Kidney (tissue), 22 donors: ENCODE measurements at places on chromosomes 3 and 15. TPM values are rescaled to one million over a fixed set of nuclear protein-coding genes. Genes with fewer than 3 reads are reported as not detected.
A peak's percentile ranks its signal among the peaks of the same experiment; 100 is the strongest.

Gene MAPK6
- total RNA-seq, result 22.9 TPM

Gene NAALADL2
- 20.2 TPM for total RNA-seq

Gene TMCO5A
- total RNA-seq, result not detected

Gene KNG1
- total RNA-seq, result 8.7 TPM

- no peaks in the 10 kb centered on the region for H3K36me3 ChIP-seq
- no peaks in the 10 kb centered on the region for H3K27me3 ChIP-seq
- H3K27ac ChIP-seq, result no peak overlapping the region
- H3K4me1 ChIP-seq, result no peaks in the 10 kb centered on the region
- H3K4me3 ChIP-seq, result no peak overlapping the region
Observed at GRCh38 chr3:127665586-127665985, 7.2 kb upstream of the ABTB1 start.

DNA sequence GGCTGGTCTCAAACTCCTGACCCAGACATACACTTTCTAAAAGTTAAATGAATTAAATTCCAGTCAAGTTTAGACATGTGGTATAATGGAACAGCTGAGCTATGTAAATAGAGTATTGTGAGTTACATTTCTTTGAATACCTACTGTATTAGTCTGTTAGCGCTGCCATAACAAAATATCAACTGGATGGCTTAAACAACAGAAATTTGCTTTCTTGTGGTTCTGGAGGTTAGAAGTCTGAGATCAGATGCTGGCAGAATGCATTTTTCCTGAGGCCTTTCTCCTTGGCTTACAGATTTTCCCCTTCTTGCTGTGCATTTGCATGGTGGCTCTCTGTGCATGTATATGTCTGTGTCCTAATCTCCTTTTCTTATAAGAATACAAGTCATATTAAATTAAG is 101.5 kb upstream of the TGFBR2 start:
- no peaks in the 10 kb centered on the region for H3K4me1 ChIP-seq
- no peak overlapping the region for H3K27ac ChIP-seq
- no peaks in the 10 kb centered on the region for H3K36me3 ChIP-seq
- DNase-seq, result no peak

GRCh38 chr15:72907733-72908132 is 124.2 kb upstream of the ADPGK start:
- H3K27me3 ChIP-seq, result no peaks in the 10 kb centered on the region
- no peak overlapping the region for H3K27ac ChIP-seq
- no peak overlapping the region for H3K4me3 ChIP-seq
- DNase-seq, result peak; percentile 72

DNA sequence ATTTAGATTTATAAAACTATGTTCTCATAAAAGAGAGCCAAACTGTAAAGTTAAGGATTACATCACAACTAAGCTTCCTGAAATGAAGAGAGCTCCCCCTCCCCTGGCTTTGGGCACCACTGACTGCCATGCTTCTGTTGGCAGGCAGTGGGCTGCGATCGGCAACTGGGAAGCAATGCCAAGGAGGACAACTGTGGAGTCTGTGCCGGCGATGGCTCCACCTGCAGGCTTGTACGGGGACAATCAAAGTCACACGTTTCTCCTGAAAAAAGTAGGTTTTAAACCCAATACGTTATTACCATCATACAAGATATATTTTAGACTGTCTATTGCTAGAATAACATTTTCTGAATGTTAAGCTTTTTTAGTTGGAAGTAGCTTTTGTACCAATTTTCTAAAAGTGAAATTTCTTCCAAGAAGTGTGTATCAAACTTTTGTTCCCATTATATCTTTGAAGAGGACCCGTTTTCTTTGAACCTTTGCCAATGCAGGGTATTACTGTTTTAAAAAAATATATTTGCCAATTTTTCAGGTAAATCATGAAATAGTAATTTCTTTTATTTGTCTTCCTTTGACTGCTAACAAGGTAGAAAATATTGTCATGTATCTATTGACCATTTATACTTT is 184.1 kb downstream of the ADAMTSL3 start:
- DNase-seq, result peak; percentile 53
- no peak overlapping the region for H3K27ac ChIP-seq
- peaks cover 2% of the 10 kb centered on the region for H3K4me1 ChIP-seq
